ENCODE measurements at places on chromosomes 2 and 18.

GRCh38 chr2:106581755-106582147 lies 94.6 kb downstream of the CD8B2 start:
- DNase-seq: no peak

GRCh38 chr2:207144173-207144785 lies 21.5 kb downstream of the KLF7 start:
- DNase-seq: no peak

- DNase-seq: no peak
Measured at GRCh38 chr2:133352719-133353118, 215.5 kb downstream of the NCKAP5 start.

- no peak for DNase-seq
Measured at GRCh38 chr2:182897137-182897536, 30.7 kb upstream of the FRZB start.

DNA sequence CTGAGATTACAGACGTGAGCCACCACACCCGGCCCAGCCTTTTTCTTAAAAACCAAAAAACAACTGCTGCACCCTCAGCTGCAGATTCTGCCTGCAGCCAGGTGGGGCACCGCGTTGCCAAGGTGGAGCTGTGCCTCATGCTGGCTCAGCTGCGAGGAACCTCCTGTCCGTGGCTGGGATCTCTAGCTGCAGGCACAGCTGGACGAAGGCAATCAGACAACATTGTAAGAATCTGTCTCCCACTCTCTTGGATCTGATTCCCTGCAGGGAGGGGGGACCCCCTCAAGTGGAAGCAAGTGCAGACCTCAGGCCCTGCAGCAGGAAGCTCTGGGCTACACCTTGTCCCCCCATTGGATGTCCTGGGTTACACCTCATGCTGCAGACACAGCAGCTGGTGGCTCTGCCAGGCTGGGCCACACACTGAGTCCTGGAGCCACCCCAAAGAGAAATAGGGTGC lies 24.1 kb downstream of the CIDEA start:
- no peak for DNase-seq

DNA sequence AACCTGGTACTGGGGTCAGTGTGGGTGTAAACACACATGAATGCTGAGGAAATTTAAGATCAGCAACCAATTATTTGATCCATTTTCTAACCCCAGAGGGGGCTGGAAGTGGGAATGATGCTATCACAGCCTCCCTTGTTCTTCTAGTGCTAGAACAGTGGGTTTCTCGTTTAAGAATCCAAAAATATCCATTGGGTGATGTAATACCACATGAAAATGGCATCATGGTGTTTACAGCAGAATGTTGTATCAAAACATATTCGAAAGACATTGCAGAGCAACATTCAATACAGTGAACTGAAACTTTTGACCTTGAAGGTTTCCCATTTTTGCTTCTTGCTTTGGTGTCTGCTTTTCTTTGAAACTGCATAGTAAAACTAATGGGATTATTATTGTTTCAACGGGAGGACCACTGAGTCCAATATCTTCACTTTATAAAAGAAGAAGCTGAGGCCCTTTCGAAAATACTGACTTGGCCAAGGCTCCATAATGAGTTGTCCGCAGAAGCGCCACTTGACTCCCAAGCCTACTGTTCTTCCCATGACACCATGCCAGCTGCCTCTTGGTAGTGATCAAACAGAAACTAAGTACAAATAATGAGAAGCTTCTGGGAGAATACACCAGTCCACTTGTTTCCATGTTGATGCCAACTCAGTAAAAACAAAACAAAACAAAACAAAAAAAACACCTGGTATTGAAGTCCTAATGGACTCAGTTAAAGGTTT lies 106.1 kb downstream of the COLEC12 start:
- DNase-seq: no peak

DNA sequence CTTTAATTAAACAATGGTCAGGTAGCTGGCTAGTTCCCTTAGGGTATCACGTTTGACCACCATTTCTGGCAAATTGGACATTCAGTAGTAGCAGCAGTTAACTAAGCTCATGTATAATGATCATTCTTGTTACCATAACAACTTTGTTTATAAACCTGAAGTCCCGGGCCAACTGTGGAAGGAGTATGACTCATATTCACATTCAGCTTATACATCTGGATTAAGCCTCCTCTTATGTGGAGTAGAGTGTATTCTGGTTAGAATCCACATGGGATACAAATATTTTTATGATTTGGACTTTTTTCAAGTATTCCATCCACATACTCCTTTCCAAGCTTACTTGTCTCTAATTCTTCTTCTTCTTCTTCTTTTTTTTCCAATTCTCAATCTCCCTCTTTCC lies 70.3 kb upstream of the ZSWIM2 start:
- DNase-seq: no peak

DNA sequence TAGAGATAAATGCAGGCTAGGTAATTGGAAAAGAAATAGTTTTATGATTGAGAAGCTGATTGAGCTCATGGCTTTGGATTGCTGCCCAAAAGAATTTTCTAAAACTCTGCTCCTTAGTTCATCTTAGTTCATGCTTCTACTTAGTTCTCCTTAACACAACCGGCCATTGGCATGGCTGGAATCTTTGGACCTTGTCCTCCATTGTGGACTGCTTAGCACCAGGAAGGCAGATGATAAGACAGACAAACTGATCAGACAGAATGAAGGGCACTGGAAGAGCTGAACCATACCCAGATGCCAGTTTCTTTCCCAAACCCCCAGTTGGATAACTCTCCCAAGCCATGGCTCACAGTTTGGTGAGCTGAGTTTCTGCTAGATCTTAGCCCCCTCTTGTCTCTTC lies 36.3 kb upstream of the NABP1 start:
- DNase-seq: no peak

- DNase-seq: no peak
Measured at GRCh38 chr2:18741191-18741590, 151.8 kb upstream of the NT5C1B start.

DNA sequence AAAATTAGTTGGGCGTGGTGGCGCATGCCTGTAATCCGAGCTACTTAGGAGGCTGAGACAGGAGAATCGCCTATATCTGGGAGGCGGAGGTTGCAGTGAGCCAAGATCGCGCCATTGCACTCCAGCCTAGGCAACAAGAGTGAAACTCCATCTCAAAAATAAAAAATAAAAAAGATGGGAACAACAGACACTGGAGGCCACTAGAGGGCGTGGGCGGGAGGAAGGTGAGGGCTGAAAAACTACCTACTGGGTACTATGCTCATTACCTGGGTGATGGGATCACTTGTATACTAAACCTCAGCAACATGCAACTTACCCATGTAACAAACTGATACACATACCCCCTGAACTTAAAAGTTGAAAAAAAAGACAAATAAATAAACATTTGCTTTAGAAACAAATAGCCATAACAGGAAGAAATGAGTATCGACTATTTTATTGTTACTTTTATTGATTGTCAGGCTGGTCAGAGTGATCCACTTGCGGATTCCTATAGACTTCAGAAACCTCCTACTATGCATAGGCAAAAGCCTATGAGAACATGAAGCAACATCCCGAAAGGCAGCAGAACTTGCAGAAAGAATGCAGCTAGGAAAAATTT lies 61.0 kb downstream of the TMEM163 start:
- no peak for DNase-seq
